ENCODE measurements at places on chromosomes 5 and 9.

DNA sequence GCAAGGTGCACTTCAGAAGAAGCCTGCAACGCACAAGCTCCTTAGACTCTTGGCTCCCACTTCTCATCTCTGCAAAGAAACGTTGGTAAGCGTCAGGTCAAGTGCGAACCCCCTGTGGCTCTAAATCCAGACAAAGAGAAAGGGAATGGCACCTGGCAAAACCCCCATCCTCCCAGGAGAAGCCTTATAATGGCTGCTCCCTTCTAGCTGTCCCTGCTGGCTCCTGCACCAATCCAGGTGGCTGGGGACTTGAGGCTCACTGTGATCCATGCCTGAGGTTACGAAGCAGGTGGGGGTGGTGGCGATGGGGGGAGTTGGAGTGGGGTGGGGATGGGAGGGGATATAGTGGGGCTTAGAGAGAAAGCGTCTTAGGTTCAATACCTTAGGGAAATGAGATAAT lies 272.8 kb downstream of the DENND1A start:
- no peak for DNase-seq

- DNase-seq = no peak
Measured at GRCh38 chr5:66634601-66635000, 38.4 kb downstream of the MAST4 start.

GRCh38 chr9:98989036-98990000 lies 45.6 kb downstream of the COL15A1 start:
- DNase-seq = peak; percentile 99

GRCh38 chr9:69019808-69020207 lies 5.9 kb upstream of the PRKACG start:
- no peak for DNase-seq

DNA sequence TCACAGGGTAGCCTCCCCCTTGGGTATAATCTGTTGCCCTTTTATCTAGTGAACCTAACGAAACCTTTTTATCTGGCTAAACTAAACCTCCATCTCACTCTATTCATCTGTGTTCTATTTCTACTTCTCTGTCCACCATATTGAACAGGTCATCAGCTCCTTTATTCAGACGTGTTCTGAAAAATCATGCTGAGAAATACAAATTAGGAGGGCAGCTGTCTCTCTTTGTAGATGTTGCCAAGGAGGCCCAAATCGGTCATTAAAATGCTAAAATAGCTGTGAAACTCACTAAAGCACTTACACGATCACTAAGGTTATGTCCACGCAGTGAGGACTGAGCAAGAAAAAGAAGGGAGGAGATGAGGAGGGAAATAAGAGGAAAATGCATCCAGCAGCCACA lies 115.6 kb upstream of the RETREG1 start:
- no peak for DNase-seq

GRCh38 chr5:149597618-149598017 lies 16.3 kb downstream of the ARHGEF37 start:
- DNase-seq = no peak

GRCh38 chr5:36900283-36900682 lies 23.7 kb downstream of the NIPBL start:
- no peak for DNase-seq

- DNase-seq = no peak
Measured at GRCh38 chr5:32207355-32207634, 33.2 kb upstream of the GOLPH3 start.

GRCh38 chr9:82805027-82805426 lies 257.9 kb downstream of the RASEF start:
- DNase-seq = no peak

- no peak for DNase-seq
Measured at GRCh38 chr5:132841305-132841704, 10.9 kb upstream of the SHROOM1 start.

- DNase-seq = no peak
Measured at GRCh38 chr5:67831048-67831447, 384.5 kb upstream of the PIK3R1 start.

DNA sequence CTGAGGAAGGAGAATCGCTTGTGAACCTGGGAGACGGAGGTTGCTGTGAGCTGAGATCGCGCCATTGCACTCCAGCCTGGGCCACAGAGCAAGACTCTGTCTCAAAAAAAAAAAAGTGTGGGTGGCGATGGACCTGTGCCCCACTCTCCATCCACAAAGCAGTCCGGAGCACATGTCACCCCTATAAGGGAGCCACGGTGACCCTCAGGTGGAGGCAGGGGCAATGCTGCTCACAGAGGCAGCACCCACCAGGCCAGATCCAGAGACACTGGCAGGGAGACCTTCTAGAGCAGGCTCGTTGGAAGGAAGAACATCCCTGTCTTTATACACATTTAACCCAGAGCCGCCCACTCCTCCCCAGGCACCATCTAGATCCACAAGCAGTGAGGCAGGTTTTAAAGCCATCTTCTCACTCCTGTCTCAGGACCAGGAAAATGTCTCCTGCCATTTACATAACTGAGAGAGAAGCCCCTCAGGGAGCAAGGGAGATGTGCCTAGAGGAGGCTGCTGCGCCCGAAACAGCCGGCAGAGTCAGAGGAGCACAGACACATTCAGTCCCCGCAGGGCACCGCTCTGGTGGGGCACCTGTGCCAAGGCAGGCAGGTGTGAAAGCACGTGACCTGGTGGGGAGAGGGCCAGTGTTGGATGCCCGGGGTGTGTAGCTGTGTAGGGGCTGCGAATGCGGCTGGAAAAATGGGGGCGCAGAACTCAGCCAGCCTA lies 31.6 kb upstream of the ADAMTS2 start:
- no peak for DNase-seq

DNA sequence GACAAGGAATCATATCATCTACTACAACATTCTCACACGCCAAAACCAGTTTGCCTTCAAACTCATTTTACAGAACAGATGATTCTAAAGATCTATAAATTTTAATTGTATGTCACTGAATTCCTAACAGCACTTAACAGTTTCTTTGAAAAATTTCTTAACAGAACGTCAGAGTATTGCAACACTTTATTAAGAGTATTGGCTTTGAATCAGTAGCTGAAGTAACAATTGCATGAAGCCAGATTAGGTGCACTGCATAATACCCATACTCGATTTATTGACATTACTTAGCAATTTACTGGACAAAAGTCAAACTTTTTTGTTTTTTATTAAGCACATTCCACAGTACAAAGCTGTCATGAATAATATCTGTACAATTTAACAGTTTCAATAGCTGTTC lies 75.8 kb downstream of the SMIM23 start:
- DNase-seq = no peak

DNA sequence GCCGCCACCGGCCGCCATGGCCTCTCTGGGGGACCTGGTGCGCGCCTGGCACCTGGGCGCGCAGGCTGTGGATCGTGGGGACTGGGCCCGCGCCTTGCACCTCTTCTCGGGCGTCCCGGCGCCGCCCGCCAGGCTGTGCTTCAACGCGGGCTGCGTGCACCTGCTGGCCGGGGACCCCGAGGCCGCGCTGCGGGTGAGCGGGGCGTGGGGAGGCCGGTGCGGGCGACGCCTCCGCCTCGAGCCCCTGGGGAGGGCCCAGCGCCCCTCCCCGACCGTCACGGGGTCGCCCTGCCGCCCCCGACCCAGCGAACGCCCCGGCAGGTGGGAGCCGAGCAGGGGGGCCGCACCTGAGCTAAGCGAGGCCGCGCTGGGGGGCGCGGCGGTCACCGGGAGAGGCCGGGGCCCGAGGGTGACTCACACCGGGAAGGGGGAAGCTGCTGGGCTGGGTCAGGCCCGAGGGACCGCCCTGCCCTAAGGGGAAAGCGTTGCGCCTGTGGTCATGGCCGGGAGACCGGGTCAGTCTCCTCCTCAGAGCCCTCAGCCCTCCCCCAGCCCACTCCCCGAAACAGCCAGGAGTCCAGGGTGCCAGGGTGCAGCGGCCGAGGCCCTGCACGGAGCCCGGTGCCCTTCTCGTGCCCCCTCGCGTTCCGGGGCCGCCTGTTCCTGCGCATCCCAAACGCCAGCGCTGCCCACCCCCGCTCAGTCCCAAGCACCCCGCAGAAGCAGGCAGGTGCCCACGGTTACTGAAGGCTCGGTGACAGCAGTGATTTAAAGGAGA lies 510 bp downstream of the NOXA1 start:
- no peak for DNase-seq

- no peak for DNase-seq
Measured at GRCh38 chr9:106889061-106889590, 26.2 kb downstream of the ZNF462 start.

GRCh38 chr5:68139611-68140441 lies 75.7 kb upstream of the PIK3R1 start:
- DNase-seq = no peak

GRCh38 chr9:120950421-120951388 lies 24.1 kb upstream of the TRAF1 start:
- no peak for DNase-seq

DNA sequence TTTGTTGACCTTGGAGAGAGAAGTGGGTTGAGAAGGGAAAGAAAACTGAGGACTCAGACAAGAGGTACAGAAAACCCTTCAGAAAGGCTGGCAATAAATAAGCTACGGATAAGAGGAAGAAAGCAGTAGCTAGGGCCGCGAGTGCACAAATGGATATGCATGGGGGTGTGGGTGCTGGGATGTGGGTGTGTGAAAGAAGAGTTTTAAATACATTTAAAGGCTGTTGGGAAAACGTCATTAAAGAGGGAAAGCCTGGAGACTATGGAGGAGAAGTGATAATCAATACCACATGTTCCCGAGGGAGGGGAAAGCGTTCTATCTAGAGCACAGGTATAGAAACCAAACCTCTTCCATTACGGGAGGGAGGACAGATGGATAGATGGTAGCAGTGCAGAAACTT lies 177.2 kb downstream of the TSSK1B start:
- DNase-seq = no peak

DNA sequence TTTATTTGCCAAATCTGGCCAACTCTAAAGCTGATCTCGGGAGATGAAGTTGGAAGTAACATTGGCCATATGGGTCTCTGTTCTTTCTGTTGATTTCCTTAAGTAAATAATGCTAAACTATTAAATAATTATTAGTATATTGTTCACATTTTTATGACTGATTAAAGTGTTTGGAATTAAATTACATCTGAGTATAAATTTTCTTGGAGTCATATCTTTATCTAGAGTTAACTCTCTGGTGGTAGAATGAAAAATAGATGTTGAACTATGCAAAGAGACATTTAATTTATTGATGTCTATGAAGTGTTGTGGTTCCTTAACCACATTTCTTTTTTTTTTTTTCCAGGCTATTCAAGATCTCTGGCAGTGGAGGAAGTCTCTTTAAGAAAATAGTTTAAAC lies 9.3 kb upstream of the FGF18 start:
- no peak for DNase-seq

- DNase-seq = no peak
Measured at GRCh38 chr5:90957906-90958305, 399.3 kb downstream of the ADGRV1 start.

DNA sequence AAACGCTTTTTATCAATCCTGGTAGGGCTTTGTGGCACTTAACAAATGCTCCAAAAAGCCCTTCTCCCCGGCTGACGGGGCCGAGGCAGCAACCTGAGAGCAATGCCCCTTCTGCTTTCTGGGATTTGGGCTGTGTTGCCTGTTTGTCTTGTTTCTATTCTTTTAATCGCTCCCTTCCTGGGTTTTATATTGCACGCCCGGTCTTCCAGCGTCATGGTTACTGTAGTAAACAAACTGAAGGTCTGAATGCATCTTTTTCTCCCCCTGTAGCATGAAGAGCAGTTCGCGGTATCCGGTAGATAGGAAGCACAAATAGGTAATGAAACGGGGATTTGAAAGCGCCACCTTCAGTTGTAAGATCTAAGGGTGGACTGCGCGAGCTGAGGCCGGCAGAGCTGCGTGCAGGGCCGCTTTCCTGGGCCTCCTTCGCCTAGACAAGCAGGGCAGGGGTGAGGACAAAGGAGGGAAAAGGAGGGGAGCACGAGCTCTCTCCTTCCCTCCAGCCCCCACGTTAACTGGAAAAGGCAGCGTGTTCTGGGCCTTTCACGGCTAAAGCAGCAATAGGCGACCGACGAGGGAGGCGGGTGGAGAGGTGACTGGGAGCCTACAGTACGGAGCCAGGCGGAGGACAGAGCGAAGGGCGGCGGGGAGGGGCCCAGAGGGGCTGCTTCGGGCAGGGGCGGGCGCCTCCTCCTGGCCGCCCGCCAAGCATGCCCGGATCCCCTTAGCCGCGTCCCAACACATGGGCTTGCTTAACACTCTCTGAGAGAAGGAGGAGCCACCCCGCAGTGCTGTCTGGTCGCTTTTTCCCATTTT lies 49.3 kb upstream of the ZNF366 start:
- no peak for DNase-seq

DNA sequence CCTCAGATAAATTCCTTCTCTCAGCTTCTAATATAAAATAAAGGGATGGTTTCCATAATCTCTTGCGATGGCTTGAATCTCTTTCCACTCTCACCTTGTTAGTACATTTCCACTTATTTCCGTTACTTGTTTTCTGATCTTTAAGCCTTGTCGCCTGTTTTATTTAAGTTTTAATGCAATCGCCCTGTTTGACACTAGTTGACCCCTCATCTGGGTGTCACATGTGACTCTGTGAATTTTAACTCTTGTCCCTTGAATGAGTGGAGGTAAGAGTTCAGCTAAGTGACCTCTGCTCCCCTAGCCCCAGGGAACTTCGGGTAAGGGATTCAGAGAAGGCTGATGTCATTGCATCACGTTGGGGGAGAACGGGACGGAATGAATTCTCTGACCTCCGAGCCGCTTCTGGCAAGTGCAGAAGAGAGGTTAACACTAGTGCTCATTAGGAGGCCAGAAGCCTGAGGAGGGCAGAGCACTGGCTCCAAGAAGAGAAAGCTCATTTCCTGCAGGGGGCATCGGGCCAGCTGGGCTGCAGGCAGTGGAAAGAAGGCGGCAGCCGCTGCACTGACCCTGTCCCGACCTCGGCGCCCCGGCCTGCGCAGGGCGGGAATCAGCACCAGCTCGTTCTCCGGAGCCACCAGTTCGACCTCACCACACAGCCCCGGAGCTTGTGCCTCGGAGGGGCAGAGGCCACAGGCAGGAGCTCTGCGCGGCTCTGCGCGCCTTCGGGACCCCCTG lies 569 bp downstream of the HINT2 start:
- DNase-seq = no peak

- no peak for DNase-seq
Measured at GRCh38 chr9:128634651-128635262, 21.9 kb downstream of the DYNC2I2 start.

- no peak for DNase-seq
Measured at GRCh38 chr9:19660019-19660418, 128.8 kb downstream of the SLC24A2 start.

DNA sequence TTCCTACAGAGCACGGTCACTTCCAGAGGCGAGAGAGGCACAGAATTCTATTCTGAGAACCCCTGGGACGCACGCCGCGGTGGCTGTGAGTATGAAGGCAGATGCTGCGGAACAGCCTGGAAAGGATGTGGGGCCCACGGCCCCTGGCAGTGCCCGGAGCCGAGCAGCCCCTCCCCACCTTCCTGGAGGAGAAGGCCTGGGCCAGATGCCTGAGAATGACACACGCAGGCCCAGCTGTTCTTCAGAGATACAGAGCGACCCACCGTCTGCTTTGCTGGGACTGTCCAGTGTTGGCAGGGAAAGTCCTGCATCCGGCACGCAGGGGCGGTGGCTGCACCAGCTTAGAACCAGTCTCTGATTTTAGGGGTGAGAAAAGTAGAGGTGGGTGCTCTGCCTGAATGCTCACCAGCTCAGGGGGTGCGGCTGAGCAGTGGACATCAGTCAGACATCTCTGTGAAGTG lies 116.7 kb upstream of the LPCAT1 start:
- no peak for DNase-seq

- DNase-seq = no peak
Measured at GRCh38 chr9:134590240-134591081, 51.1 kb upstream of the COL5A1 start.

- DNase-seq = no peak
Measured at GRCh38 chr9:90162326-90162725, 480.3 kb downstream of the DIRAS2 start.

Measured in kidney epithelial cell (primary cell).